ENCODE measurements at places on chromosomes 11 and 22. TPM values are rescaled to one million over a fixed set of nuclear protein-coding genes. Genes with fewer than 3 reads are reported as not detected.
A peak's percentile ranks its signal among the peaks of the same experiment; 100 is the strongest.

The PRG3 gene
- total RNA-seq = not detected

DNA sequence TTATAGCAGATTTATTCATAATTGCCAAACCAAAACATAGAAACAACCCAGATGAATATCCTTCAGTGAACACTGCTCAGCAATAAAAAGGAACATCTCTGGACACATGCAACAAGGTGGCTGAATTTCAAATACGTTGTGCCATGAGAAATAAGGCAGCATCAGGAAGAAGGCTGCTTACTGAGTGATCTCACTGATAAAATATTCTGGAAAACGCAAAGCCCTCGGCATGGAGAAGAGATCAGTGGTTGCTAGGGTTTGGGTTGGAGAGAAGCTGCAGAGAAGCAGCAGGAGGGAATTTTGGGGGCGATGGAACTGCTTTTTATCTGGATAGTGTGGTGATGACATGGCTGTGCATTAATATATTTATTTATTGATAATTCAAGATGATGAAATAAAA is 11.0 kb upstream of the SHANK2 start:
- no peak overlapping the region for H3K4me3 ChIP-seq
- no peaks in the 10 kb centered on the region for H3K36me3 ChIP-seq
- DNase-seq = no peak
- no peaks in the 10 kb centered on the region for H3K4me1 ChIP-seq
- no peak overlapping the region for H3K27ac ChIP-seq

DNA sequence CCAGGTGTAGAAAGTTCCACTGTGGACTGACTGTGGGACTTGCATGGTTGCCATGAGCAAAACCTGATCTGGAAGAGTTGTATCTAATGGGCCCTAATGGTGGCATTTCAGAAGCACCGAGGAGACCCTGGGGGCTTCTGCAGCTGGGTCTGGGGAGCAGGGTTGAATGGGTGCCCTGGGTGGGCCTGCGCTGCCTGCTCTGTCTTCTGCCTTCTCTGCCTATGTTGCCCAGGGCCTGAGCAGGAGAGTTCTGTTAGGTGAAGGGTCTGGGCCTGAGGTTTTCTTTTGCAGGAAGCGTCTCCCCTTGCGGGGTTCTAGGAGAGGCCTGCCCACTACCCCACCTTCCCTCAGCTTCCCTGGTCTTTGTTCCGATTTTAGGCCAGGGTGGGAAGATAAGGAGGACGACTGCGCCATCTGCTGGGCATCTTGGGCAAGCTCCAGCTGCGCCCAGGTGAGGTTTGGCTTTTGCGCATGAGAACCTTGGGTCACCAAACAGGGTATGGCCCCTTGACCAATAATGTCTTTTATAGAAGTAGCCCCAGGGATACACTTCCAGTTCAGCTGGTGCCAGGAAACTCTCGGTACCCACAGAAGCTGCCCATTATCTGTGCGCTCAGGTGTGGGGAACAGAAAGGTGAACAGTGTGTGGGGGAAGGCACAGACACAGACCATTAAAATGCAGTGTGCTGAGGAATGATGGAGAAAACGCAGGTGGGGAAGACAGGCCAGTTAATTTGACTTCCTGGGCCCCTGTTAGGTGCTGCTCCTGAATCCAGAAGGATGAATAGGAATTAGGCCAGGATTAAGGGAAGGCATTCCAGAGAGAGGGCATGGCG is 23.2 kb downstream of the COMMD9 start:
- H3K4me3 ChIP-seq = no peak overlapping the region
- peaks cover 2% of the 10 kb centered on the region for H3K4me1 ChIP-seq
- peak; percentile 44 for DNase-seq
- H3K36me3 ChIP-seq = peaks cover 2% of the 10 kb centered on the region
- no peak overlapping the region for H3K27ac ChIP-seq

The C11orf87 gene
- not detected for total RNA-seq

The WNT11 gene
- 1.2 TPM for total RNA-seq

The CASP4 gene
- 56.3 TPM for total RNA-seq

DNA sequence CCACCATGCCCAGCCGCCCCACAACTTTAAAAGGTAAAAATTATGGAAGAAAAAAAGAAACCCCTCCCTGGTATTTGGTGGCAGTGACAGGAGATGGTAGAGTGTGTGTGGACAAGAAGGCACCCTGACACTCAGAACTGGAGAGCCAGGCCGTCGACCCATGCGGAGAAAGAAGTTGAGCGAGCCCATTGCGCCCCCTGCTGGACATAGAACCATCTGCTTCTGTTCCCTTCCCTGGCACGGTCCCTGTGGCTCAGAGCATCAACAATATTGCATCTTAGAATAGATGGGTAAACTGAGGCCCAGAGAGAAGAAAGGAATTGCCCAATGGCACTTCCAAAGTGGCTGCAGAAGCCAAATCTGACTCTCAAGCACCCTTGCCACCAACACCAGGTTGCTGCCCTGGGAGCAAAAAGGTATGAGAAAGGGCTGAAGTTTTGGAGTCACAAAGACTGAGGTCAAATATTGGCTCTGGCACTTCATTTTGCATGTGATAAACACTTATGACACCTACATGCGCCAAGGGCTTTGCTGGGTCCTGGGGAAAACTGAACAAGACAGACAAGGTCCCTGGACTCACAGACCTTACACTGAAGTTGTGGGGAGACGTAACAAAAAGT is 8.6 kb downstream of the MRPL11 start:
- peak; percentile 64 for DNase-seq
- H3K4me3 ChIP-seq = no peak overlapping the region
- H3K27me3 ChIP-seq = no peaks in the 10 kb centered on the region
- peaks cover 6% of the 10 kb centered on the region for H3K36me3 ChIP-seq

GRCh38 chr11:3189886-3190583 is 24.9 kb upstream of the OSBPL5 start:
- no peaks in the 10 kb centered on the region for H3K4me1 ChIP-seq
- DNase-seq = no peak
- no peaks in the 10 kb centered on the region for H3K36me3 ChIP-seq

The C11orf16 gene
- total RNA-seq = not detected

The BIK gene
- 2.1 TPM for total RNA-seq

GRCh38 chr11:9760193-9760575 is 96.3 kb downstream of the SWAP70 start:
- H3K27ac ChIP-seq = no peak overlapping the region
- no peaks in the 10 kb centered on the region for H3K27me3 ChIP-seq
- peaks cover 21% of the 10 kb centered on the region for H3K4me1 ChIP-seq
- no peak for DNase-seq
- no peaks in the 10 kb centered on the region for H3K36me3 ChIP-seq

DNA sequence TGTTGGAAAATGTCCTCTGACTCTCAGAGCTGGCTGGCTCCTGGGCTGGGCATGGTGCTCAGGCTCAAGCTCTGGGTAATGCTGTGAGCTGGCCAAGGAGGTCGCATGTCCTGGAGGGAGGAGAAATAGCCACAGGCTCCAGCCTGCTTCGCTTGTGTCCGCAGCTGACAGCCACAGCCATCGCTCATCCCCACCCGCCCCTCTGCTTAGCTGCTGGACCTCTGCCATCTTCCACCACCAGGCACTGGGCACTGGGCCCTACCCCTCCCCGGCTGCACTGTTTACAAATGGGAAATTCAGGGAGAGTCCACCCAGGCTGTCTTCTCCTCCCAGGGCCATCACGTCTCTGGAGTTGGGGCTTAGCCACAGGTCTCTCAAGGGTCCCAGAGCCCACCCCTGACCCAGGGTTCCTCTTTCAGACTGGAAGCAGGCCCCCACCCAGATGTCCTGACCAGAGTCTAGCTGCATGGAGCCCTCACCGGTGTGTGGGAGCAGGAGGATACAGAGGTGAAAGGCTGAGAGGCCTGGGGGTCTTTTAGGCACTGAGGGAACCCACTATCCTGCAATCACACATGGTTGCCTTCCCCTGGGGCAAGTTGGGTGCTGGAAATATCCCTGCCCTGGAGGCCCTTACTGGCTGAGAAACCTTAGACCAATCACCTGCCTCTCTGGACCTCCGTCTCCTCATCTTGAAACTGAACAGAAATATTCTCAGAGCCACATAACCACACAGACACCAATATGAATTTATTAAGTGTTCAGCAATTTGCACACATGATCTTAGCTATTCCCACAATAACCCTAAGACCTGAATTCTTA is 62.7 kb downstream of the CD82 start:
- H3K27me3 ChIP-seq = no peaks in the 10 kb centered on the region
- DNase-seq = no peak
- H3K4me1 ChIP-seq = peaks cover 16% of the 10 kb centered on the region
- H3K36me3 ChIP-seq = no peaks in the 10 kb centered on the region

- H3K4me1 ChIP-seq = peaks cover 7% of the 10 kb centered on the region
- no peaks in the 10 kb centered on the region for H3K36me3 ChIP-seq
- H3K27ac ChIP-seq = no peak overlapping the region
- H3K4me3 ChIP-seq = no peak overlapping the region
Observed at GRCh38 chr11:118820412-118821357, 29.7 kb upstream of the DDX6 start.

DNA sequence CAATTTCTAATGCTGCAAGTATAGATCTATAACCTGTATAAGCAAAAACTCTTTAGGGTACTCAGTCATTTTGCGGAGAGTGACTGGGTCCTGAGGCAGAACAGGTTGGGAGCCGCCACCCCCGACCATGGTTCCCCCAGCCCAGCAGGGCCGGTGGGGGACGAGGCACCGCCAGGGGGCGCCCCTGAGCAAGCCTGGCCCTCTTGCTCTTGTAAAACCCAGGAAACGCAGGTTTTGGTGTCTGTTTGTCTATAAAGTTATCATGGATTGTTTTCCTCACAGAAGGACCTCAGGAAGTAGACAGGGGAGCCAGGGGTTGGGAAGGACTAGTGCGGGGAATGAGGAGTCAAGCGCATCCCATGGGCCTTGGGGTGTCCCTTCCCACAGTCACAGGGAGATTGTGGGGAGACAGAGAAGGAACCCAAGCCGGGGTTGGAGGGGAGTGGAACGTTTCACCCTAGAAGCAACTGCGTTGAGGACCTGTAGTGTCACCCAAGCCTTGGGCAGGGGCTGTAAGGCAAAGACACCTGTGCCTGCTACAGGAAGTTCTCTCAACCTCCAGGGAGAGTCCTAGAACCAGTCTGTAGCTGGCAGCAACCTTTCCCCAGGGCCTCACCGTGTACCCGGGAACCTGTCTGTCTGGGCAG is 26.4 kb downstream of the KCTD17 start:
- H3K36me3 ChIP-seq = no peaks in the 10 kb centered on the region
- peaks cover 47% of the 10 kb centered on the region for H3K4me1 ChIP-seq
- H3K4me3 ChIP-seq = no peak overlapping the region
- no peaks in the 10 kb centered on the region for H3K27me3 ChIP-seq

The SLC37A2 gene
- 0.34 TPM for total RNA-seq

- no peaks in the 10 kb centered on the region for H3K27me3 ChIP-seq
- no peaks in the 10 kb centered on the region for H3K36me3 ChIP-seq
- no peak overlapping the region for H3K27ac ChIP-seq
- no peak for DNase-seq
- no peak overlapping the region for H3K4me3 ChIP-seq
Observed at GRCh38 chr22:22666307-22667091, 22.1 kb downstream of the GGTLC2 start.

DNA sequence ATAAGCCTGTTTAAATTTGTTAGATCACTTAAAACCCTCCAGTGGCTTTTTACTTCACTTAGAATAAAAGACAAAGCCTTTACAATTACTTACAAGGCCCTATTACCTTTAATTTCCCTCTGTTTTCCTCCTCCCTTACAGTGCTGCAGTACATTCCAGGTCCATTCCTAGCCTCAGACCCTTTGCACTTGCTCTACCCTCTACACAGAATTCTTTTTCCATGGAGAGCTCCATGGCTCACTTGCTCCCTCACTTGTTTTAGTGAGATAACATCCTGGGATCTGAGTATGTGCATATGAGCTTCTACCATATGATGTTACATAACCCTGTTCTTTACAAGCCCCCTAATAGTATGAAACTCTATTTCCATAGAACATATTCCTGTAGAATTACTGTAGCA is 24.4 kb downstream of the ZNF214 start:
- H3K4me3 ChIP-seq = no peak overlapping the region
- no peaks in the 10 kb centered on the region for H3K4me1 ChIP-seq
- H3K36me3 ChIP-seq = no peaks in the 10 kb centered on the region
- no peak overlapping the region for H3K27ac ChIP-seq

- H3K4me1 ChIP-seq = no peaks in the 10 kb centered on the region
- DNase-seq = no peak
- peaks cover 43% of the 10 kb centered on the region for H3K36me3 ChIP-seq
- H3K27ac ChIP-seq = no peak overlapping the region
- no peak overlapping the region for H3K4me3 ChIP-seq
Observed at GRCh38 chr11:73394416-73395296, 18.5 kb downstream of the RELT start.

The MRPL11 gene
- 17.7 TPM for total RNA-seq

- no peak overlapping the region for H3K4me3 ChIP-seq
- H3K4me1 ChIP-seq = no peaks in the 10 kb centered on the region
- peaks cover 3% of the 10 kb centered on the region for H3K27me3 ChIP-seq
- no peak overlapping the region for H3K27ac ChIP-seq
Observed at GRCh38 chr11:130578738-130579368, 130.4 kb downstream of the ADAMTS15 start.

- H3K4me3 ChIP-seq = no peak overlapping the region
- H3K27ac ChIP-seq = no peak overlapping the region
- no peaks in the 10 kb centered on the region for H3K27me3 ChIP-seq
- peaks cover 10% of the 10 kb centered on the region for H3K4me1 ChIP-seq
- peaks cover 55% of the 10 kb centered on the region for H3K36me3 ChIP-seq
Observed at GRCh38 chr11:118193910-118194566, 17.6 kb upstream of the SCN2B start.

DNA sequence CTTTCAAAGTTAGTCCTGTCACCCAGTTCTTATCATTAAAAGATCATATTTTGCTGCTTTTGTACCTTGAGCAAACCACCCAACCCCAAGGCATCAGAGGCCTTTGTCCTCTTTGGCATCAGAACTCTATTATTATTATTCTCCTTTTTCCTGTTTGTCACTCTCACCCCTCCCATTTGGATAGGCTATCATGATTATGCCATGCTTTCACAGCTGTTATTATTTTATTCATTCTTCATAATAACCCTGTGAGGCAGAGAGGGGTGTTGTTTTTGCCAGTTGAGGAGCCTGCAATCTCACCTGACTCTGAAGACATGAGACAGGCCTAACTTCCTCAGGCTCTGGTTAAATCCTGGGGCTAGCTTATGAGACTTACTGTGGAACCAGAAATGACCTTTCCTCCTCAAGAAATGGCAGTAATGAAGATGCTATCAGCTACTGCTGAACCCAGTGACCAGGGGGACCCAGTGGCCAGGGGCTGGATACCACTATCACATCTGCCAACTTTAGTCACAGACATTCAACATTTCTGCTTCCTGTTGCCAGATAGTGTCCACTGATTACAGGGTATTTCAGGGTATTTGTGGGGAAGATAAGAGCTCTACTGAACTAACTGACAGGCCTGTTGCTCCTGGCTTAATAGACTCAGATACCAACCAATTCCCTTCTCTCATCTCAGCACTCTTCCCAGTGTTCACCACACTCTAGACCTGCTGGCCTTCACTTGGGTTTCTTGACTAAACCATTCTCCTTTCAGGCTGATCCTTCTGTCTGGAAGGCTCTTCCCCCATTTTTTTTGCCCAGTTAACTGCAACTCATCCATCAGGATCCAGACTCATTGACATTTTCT is 11.8 kb upstream of the SWAP70 start:
- no peak overlapping the region for H3K4me3 ChIP-seq
- H3K27ac ChIP-seq = no peak overlapping the region
- H3K4me1 ChIP-seq = no peaks in the 10 kb centered on the region

The FGF3 gene
- not detected for total RNA-seq

The PRR5L gene
- 7.6 TPM for total RNA-seq

DNA sequence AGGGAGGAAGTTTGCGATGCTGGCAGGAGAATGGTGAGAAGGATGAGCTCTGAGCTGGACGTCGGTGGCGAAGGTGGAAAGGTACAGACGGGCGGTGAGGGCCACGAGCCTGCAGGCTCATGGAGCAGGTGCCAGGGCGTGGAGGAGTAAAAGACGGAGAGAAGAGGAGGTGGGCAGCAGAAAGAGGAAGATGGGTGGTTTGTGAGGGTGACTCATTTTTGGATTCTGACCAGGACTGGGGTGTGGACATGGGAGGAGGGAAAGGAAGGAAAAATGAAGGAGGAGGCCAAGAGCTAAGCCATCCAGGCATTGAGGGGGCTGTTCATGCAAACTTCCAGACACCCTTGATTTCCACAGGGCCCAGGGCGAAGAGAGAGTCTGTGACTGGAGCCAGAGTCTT is 3.5 kb downstream of the ZDHHC24 start:
- H3K27ac ChIP-seq = no peak overlapping the region

Measured in CD4-positive, alpha-beta T cell (primary cell).